ENCODE measurements at places on chromosomes 5 and 9. TPM values are rescaled to one million over a fixed set of nuclear protein-coding genes. Genes with fewer than 3 reads are reported as not detected.
A peak's percentile ranks its signal among the peaks of the same experiment; 100 is the strongest.

Gene LCN15
- not detected for total RNA-seq

Gene ADAMTS12
- 3.5 TPM for total RNA-seq

Gene ANXA2R
- total RNA-seq: 2.9 TPM

Gene RAI14
- total RNA-seq: 60.0 TPM

Gene SV2C
- 0.03 TPM for total RNA-seq

Gene CDH10
- total RNA-seq: not detected

Gene NPDC1
- total RNA-seq: 15.9 TPM

Gene PANK3
- 63.0 TPM for total RNA-seq

Gene TEX48
- total RNA-seq: not detected

DNA sequence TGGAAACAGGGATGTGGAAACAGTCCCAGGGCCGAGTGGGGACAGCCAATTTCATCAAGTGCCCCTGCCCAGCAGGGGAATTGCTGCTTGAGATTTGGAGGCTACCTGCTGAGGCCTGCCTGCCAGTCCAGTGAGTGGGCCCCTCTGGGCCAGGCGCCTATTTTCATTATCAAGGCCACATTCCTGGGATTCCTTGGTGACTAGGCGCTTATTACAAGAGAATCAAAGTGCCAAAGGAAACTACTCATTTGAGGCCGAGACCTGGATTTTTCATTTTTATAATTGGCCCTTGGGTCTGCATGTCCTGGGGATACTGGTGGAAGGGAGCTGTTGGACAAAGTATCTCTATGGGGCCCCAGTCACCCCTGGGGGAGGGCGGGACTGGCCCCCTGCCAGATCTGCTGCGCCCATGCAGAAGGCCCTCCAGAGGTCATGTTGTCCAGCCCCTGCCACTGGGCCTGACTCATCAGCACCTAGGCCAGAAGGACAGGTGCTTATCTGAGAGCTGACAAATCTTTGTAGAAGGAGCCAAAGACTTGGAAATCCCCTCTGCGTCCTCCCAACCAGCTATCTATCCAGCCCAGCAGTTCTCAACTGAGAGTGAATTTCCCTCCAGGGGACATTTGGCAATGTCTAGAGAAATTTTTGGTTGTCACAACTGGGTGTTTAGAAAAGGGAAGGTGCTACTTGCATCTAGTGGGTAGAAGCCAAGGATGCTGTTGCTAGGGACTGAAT lies 45.6 kb downstream of the FOXI1 start:
- DNase-seq: peak; percentile 86

- no peak for DNase-seq
Observed at GRCh38 chr5:96427824-96428223, 5.2 kb downstream of the PCSK1 start.

GRCh38 chr5:1636981-1637638 lies 113.3 kb upstream of the LPCAT1 start:
- no peak for DNase-seq

GRCh38 chr5:81835814-81836367 lies 85.0 kb upstream of the SSBP2 start:
- DNase-seq: no peak

- no peak for DNase-seq
Observed at GRCh38 chr5:1761453-1761755, 38.2 kb downstream of the MRPL36 start.

- no peak for DNase-seq
Observed at GRCh38 chr5:74059706-74060105, 433.7 kb downstream of the ARHGEF28 start.

GRCh38 chr5:140145256-140145655 lies 19.5 kb downstream of the IGIP start:
- no peak for DNase-seq

DNA sequence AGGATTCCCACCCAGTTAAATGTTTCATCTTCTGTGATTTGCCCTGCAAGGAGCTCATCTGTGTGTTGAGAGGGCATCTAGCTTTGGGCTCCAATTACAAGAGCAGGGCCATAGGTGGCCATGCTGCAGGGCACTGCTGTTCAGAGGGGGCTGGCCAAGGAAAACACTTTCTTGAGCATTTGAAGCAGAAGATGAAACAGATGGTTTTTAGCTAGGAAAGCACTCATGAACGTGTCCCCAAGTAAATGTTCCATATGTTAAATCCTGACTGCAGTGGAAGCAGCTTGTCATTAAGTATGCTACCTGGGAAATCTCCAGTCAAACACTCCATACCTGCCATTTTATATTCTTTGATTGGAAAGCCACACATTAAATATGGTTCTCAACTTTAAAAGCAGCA lies 176.6 kb downstream of the FBXL7 start:
- DNase-seq: no peak

- no peak for DNase-seq
Observed at GRCh38 chr9:859251-859650, 17.8 kb downstream of the DMRT1 start.

- no peak for DNase-seq
Observed at GRCh38 chr9:71349218-71349617, 227.8 kb upstream of the TRPM3 start.

- DNase-seq: no peak
Observed at GRCh38 chr9:128715436-128715750, 8.5 kb downstream of the ZDHHC12 start.

- peak; percentile 83 for DNase-seq
Observed at GRCh38 chr5:126884269-126884819, 107.4 kb downstream of the LMNB1 start.

GRCh38 chr9:130111786-130112537 lies 58.3 kb downstream of the GPR107 start:
- no peak for DNase-seq

- no peak for DNase-seq
Observed at GRCh38 chr9:131808291-131808690, 68.4 kb upstream of the RAPGEF1 start.

- DNase-seq: no peak
Observed at GRCh38 chr5:139389701-139390638, at the start of gene MZB1. Gene MZB1, minus strand, starts transcription at chr5:139389913. Its CDS starts 57 bp downstream, at chr5:139389856.

DNA sequence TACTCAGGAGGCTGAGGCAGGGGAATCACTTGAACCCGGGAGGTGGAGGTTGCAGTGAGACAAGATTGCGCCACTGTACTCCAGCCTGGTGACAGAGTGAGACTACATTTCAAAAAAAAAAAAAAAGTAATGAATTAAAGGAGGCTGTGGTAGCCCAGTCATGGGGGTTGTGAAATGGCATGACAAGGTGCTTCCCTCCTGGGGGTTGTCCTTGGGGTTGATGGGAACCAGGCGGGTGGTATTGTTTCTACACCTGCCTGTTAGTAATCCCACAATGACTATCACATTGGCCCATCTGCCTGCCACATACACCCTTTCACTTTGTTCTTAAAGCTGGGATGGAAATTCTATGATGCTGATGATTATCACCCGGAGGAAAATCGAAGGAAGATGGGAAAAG lies 5.6 kb downstream of the IDNK start:
- no peak for DNase-seq

DNA sequence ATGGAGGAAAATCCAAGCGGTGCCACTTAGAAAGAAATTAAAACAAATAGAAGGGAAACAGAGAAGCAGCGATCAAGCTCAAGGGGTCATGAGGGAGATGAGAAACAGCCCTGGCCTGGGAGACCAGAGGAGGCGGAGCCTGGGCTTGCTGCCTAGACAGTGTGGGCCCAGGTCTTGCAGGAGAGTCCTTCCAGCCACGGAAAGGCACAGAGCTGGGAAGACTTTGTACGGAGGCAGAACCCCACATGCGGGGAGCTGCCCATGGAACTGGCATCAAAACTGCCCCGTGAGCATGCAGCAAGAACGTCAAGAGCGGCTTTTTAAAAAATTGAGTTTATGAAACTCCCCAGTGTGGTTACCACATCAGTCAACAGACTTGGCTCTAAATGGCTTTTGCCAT lies 119.4 kb downstream of the IRX1 start:
- no peak for DNase-seq

DNA sequence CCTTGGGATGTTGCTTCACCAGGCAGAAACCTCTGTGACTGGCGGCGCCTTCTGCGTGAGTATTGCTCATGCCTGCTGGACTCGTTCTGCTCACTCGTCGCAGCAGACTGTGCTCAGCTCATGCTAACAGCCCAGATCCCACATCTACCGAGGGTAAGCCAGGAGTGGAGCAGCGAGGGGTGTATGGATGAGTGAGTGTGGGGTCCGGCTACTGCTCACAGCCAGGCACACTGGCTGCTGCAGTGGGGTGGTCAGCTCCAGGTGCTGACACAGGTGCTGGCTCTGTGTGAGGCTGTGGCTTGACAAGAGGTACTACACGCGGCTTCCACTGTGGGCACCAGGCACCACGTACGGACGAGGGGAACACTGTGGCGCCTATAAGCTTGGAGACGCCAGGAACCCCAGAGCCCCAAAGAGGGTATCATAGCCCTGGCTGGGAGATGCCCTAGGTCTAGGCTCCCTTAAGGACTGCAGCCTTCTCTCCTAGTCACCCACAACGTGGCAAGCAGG lies 47.7 kb upstream of the CDH12 start:
- DNase-seq: no peak

GRCh38 chr5:132455614-132456115 lies 34.9 kb downstream of the IRF1 start:
- DNase-seq: no peak

DNA sequence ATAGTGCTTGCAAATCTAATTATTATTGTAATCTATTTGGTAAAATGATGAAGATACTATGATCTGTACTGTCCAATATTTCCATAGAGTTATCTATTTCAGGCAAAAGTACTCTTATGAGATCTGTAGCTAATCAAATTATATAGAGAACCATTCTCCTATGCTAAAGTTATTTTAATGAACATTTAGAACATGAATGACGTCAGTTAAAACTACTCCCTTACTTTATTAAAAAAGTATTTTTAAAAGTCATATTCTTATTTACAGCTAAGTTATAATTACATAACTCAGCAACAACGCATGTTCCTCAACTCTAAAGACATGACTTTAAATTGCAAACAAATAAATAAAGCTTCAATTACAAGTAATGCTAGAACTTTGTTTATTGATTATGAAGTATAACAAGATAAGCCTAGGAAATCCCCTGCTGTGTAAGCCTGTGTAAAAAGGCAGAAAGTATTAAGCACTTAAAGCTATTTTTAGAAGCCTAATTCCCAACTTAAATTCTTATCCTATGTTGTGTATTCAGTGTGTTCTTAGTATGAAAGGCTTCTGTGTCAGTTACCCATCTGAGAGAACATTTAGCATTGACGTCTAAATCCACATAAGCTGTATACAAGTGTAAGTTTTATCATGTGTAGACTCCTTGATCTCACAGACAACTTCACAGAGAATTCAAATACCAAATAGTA lies 285.7 kb downstream of the HCN1 start:
- no peak for DNase-seq

DNA sequence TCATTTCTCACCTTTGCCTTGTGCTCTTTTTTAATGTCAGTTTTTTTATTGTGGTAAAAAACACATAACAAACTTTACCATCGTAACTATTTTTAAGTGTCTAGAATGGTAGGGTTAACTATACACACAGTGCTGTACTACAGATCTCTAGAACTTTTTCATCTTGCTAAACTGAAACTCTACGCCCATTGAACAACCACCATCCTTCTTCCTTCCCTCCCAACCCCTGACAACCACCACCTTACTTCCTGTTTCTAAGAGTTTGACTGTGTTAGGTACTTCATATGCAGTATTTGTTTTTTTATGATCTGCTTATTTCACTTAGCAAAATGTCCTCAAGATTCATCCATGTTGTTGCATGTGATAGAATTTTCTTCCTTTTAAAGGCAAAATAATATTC lies 54.9 kb downstream of the PSAT1 start:
- no peak for DNase-seq
